Activated naive CD8-positive, alpha-beta T cell treated with anti-CD3 and anti-CD28 coated beads, Interleukin-2, amount 50 U/mL, for 16 hours (primary cell): ENCODE measurements at places on chromosomes 7 and 10.
A peak's percentile ranks its signal among the peaks of the same experiment; 100 is the strongest.

DNA sequence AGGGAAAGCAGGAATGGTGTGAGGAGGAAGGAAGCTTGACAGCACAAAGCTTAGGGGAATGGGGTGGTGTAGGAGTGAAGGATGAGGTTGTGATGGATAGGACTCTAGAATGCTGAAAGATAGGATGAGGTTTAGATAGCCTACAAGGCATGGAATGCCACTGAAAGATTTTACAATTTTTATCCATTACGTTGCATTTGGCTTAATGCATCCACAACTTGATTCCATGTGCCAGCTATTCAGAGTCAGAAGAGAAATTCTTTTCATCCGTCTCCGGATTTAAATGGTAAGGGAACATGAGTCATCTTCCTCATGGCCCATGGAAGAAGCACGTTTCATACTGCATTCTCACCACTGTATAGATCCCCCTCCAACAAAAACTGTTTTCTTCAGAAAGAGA lies 212.4 kb upstream of the BMPER start:
- no peak for DNase-seq

- DNase-seq, result no peak
Observed at GRCh38 chr10:86188326-86188725, 178.3 kb downstream of the GRID1 start.

- no peak for DNase-seq
Observed at GRCh38 chr10:3802526-3803265, 17.7 kb upstream of the KLF6 start.

DNA sequence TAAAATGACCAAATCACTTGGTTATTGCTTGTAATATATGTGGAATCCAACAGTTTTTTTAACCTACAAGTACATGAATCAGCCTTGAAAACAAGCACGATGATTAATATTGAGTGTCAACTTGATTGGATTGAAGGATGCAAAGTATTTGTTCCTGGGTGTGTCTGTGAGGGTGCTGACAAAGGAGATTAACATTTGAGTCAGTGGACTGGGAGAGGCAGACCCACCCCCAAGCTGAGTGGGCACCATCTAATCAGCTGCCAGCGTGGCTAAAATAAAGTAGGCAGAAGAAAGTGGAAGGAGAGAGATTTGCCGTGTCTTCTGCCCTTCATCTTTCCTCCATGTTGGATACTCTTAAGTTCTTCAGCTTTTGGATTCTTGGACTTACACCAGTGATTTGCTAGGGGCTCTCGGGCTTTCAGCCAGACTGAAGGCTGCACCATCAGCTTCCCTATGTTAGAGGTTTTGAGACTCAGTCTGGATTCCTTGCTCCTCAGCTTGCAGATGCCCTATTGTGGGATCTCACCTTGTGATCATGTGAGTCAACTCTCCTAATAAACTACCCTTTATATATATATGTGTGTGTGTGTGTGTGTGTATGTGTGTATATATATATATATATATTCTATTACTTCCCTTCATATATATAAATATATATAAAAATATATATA lies 118.4 kb upstream of the WDR11 start:
- no peak for DNase-seq

- no peak for DNase-seq
Observed at GRCh38 chr7:47942132-47942531, 6.1 kb downstream of the PKD1L1 start.

DNA sequence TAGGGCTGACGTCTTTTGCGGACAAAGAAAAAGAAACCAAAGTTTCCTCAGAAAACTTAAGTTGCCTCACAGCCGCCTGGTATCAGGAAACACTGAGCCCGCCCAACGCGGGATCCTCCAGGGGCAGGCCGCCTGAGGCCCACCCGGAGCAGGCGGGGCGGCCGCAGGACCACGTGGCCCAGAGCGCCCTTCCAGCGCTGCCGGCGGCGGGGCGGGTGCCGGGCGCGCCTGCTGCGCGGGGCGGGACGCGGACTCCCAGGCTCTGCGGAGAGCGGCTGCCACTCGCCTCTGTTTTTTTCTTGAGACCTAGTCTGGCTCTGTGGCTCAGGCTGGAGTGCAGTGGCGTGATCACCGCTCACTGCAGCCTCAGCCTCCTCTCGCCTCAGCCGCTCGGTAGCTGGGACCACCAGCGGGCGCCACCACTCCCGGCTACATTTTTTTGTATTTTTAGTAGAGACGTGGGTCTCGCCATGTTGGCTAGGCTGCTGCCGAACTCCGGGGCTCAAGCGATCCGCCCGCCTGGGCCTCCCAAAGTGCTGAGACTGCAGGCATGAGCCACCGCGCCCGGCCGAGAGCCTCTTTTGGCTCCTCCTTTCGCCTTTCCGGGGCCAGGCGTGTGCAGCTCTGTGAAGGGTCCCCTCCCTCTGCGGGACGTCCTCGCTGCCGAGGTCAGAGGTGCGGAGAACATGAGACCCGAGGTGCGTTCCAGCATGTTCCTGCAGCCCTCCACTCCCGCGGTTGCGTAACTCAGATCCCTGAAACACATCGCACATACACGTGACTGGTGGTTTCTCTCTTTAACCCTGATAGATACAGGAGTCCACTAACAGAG lies 11.6 kb upstream of the HNRNPF start:
- DNase-seq, result peak; percentile 60

DNA sequence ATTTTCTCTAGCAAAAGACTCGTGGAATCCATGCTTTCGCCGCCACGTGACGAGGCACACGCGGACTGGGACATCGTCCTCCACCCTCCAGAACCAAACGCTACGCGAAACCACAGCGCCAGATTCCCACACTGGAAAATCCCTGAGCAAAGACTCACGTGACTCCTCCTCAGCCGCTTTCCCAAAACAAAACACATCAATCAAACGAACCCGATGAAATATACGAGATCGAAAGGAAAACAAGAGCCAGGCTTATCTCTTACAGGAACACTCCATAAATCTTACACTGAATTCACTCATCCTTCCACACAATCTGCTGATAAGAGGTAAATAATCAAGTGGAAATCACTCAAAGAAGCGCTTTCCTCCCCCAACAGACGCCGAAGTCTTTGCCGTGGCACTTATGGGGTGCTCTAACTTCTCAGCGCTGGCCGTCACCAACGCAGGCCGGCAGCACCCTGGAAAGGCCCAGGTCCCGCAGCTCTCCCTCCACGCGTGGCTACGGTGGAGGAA lies 23.8 kb downstream of the DIP2C start:
- DNase-seq, result no peak

- peak; percentile 27 for DNase-seq
Observed at GRCh38 chr10:132447446-132448247, 50.6 kb downstream of the PWWP2B start.

DNA sequence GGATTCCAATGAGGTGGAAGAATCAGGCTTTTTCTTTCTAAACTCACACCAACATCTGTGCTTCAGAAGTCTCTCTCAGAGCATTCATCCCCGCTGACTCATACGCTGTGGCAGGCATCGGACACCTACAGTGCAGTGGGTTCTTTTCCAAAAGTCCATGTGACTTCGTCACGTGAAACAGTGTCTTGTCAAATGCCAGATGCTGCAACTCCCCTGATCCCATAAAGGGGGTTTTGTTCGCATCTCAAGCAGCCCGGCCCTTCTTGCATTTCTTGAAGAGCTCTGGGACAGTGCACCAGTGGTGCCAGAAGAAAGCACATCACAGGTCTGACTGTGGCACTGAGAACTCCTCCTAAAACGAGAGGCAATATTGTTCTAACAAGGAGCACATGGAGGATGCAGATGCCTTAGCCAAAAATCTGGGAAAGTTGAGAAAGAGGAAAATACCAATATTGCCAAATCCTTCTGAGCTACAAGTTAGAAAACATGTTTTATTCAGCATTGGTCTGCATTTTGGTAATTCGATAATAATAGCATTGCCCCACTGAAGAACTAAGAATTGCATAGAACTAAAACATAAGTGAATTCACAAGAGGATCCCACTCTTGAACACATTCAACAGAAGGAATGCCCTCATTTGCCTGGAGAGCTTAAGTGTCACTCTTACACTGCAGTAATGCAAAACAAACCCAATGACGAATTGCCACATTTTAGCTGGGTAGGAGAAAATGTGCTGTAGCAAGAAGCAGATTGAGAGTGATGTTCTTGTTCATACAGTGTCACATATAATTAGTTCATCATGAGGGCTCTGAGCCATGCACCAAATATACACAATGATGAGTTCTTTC lies 204.4 kb downstream of the CXCL12 start:
- no peak for DNase-seq

GRCh38 chr7:35860664-35861063 lies 59.8 kb downstream of the SEPTIN7 start:
- DNase-seq, result no peak

GRCh38 chr10:95314192-95314918 lies 23.6 kb upstream of the PDLIM1 start:
- no peak for DNase-seq

DNA sequence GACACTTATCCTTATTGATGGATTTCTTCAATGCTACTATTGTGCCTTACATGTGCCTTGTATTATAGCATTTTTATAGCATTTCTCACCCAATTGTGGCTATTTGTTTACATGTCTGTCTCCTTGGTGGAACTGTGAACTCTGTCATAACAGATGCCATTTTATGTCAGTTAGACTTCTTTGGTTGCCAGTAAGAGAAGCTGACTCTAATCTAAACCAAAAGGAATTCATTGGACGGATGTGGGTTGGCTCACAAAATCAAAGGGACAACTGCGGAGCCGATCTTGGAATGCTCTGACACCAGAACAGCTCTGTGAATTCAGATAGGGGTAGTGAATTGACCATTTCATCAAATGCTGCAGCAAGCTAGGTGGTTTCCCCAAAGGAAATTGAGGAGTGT lies 15.0 kb downstream of the GARIN1A start:
- no peak for DNase-seq

- DNase-seq, result no peak
Observed at GRCh38 chr7:156236181-156236889, 404.2 kb upstream of the RNF32 start.

- peak; percentile 7 for DNase-seq
Observed at GRCh38 chr7:111138193-111138569, 47.3 kb downstream of the LRRN3 start.

DNA sequence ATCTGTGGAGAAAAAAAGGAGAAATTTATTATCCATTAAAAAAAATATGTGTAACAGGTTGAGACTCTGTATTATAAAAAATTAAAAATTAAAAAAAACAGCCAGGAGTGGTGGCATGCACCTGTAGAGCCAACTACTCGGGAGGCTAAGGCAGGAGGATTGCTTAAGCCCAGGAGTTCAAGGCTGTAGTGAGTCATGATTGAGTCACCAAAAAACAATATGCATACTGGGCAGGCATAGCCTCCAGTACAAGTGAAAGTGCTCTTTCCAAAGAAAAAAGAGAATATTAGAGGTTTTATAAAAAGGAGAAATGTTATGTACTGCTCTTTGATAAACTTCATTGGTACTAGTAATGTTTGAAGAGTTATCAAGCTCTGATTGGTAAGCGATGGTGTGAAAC lies 647.1 kb upstream of the ZWINT start:
- DNase-seq, result no peak

GRCh38 chr10:51369903-51370302 lies 295.6 kb downstream of the PRKG1 start:
- no peak for DNase-seq

- no peak for DNase-seq
Observed at GRCh38 chr10:10432296-10433035, 585.2 kb upstream of the CELF2 start.

GRCh38 chr10:103277713-103278536 lies 987 bp downstream of the INA start:
- DNase-seq, result no peak

DNA sequence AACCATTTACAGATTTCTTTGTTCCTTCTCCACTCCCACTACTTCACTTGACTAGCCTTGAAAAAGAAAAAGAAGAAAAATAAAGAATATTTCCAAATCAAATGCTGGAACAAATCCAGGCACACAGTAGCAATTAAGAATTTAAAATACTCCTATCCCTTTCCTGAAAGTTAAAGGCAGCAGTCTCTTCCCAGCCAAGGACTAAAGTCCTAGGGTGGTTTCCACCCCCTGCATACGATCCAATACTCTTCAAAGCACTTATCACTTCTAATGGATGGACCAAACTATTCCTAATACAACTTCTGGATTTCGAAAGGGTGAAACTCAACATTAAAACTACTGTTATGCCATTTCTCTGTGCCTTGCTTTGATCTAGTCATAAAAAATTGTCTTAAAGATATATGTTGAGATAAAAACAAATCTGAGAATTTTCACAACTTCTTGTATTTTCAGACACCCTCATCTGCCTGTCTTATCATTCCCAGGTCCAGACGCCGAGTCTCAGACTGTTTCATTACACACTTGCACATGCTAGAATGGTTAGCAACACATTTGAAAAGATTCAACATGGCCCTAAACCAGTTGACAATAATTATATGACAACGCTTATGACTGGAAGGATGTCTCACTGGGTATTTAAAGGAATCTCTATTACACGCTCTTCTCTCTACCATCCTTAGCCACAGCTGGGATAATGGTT lies 13.4 kb downstream of the ELMO1 start:
- no peak for DNase-seq
